ENCODE measurements at places on chromosomes 3 and 15.
A peak's percentile ranks its signal among the peaks of the same experiment; 100 is the strongest.

- no peak for DNase-seq
These were observed 24.2 kb downstream of the RNU5B-1 start for GRCh38 chr15:65328506-65329287.

- DNase-seq = no peak
These were observed 11.3 kb downstream of the CSRNP1 start for GRCh38 chr3:39142067-39142466.

- DNase-seq = peak; percentile 50
These were observed at the start of gene TUBGCP5 for GRCh38 chr15:23039143-23039916. Gene TUBGCP5, minus strand, starts transcription at chr15:23039569. Its CDS starts 26 bp downstream, at chr15:23039543.

- DNase-seq = no peak
These were observed 27.5 kb downstream of the ALCAM start for GRCh38 chr3:105394177-105394576.

- DNase-seq = no peak
These were observed 64.7 kb downstream of the UBE3A start for GRCh38 chr15:25374143-25374542.

DNA sequence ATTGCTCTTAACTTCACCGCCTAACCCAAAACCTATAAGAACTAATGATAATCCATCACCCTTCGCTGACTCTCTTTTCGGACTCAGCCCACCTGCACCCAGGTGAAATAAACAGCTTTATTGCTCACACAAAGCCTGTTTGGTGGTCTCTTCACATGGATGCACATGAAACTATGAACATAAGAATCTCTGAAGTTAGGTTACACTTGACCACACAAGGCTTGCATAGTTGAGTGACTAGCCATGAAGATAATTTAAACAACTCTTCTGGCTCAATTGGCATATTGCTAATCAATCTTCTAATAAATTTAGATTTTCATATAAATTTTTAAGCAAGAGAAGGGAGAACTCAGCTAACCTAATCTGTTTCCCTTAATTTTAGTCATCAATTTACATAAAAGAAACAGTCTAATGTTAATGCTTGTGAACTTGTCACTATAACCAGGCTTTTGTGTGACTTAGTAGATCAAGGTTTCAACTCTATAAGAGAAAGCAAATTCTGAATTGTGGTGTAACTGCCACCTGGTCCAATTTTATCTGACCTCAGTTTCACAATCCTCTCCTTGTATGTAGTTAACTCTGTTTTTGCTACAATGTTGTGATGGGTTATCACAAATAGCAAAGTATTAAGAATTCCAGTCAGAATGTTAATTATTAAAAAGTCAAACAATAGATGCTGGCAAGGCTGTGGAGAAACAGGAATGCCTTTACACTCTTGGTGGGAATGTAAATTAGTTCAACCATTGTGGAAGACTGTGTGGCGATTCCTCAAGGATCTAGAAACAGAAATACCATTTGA, 82.0 kb downstream of the HHLA2 start:
- DNase-seq = no peak

GRCh38 chr3:150972366-150973071, at the start of gene CLRN1:
Gene CLRN1, minus strand, starts transcription at chr3:150972727. Its CDS starts 19 bp downstream, at chr3:150972708.
- DNase-seq = no peak

GRCh38 chr3:113659101-113659541, 37.3 kb downstream of the USF3 start:
- no peak for DNase-seq

DNA sequence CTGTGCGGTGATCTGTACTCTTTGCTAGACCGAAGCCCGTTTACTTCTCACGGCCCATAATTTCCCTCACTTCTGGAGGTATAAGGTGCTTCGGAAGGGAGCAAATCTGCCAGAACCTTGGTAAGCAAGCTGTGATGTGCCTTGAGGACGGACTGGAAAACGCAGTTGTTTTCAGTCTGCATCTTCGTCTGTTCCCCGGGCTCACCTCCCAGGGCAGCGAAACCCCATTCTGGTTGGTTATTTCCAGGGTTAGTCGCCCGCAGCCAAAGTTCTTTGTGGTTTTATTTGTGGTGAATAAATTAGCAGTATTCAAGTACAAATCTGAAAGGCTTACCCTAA, 401 bp downstream of the RAMAC start:
- no peak for DNase-seq

GRCh38 chr3:4687167-4687566, 194.0 kb downstream of the ITPR1 start:
- DNase-seq = no peak

DNA sequence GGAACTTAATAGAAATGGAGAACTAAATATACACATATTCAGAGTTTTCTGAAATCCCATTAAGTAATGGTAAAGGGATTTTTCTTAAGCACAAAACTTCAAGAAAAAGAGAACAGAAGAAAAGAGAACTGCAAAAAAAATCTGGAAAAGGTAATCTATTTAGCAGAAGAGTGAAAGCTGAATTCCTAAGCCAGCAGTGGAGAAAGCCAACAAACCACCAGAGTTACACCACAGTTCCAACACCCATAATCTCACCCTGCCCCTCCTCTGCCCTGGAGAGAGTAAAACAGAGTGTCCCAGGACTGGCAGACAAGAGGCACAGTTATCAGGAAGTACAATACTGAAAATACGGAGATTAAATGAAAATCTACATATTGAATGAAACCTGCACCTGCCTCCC, 29.4 kb downstream of the TP53BP1 start:
- no peak for DNase-seq

GRCh38 chr3:54733106-54734006, 194.5 kb downstream of the LRTM1 start:
- DNase-seq = no peak

Data from hypothalamus (tissue), 51 donors.